Epithelial cell of proximal tubule (primary cell): ENCODE measurements at places on chromosomes 5 and 9. TPM values are rescaled to one million over a fixed set of nuclear protein-coding genes. Genes with fewer than 3 reads are reported as not detected.

GRCh38 chr9:120066315-120066714, 513.7 kb downstream of the CDK5RAP2 start:
- no peak for DNase-seq

DNA sequence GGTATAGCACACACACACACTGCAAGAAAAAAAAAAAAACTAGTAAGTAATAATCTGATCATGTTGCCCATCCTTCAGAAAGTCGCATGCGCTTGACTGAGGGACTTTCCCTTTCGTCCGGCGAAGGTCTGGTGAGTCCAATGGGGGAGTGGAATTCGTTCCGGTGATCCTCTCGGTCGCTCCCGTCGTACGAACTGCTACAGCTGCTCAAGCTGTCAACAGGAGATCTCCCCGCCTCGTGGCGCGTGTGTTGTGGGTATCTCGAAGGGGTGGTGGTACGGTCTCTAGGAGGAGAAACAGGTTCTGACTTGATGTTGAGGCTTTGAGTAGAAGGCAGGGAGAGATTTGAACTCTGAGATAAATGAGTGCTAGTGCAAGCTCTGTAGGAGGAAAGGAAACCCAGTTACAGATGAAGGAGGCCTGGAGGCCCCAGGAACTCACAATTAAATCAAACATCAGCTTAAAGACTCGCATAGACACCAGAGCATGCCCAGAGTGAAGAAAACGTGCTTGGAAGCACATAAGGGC, 160.4 kb downstream of the MEF2C start:
- no peak for DNase-seq

GRCh38 chr9:35489313-35490154, at the start of gene RUSC2:
TSS of gene RUSC2 (plus strand) at chr9:35490111. CDS start at chr9:35546522, 56,411 bp downstream.
- DNase-seq = no peak

DNA sequence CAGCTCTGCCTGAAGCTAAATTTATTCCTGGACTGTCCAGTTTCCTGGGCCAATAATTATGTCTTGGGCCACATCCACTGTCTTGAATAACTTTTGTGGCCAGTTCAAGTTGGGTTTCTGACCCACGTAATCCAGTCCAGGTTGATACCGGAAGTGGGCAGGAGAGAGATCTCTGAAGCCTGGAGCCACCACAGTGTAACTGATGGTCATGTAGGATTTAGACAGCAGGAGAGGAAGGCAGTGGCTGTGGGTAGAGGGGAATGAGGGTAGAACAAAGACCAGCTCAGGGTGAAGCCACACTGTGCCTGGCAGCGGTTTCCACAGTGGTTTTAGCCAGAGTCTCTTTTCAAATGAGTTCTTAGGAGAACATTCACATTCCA, 30.2 kb downstream of the SH3PXD2B start:
- DNase-seq = no peak

The POLR3G gene
- total RNA-seq = 25.2 and 28.4 TPM in 2 replicates
